ENCODE measurements at places on chromosomes 3 and 15.
A peak's percentile ranks its signal among the peaks of the same experiment; 100 is the strongest.

GRCh38 chr15:91967935-91968606 is 114.6 kb downstream of the SLCO3A1 start:
- no peak for DNase-seq

- no peak for DNase-seq
These were observed 62.4 kb upstream of the SLC6A1 start for GRCh38 chr3:10929978-10930665.

- DNase-seq, result no peak
These were observed 9.1 kb downstream of the POMGNT2 start for GRCh38 chr3:43096761-43097160.

DNA sequence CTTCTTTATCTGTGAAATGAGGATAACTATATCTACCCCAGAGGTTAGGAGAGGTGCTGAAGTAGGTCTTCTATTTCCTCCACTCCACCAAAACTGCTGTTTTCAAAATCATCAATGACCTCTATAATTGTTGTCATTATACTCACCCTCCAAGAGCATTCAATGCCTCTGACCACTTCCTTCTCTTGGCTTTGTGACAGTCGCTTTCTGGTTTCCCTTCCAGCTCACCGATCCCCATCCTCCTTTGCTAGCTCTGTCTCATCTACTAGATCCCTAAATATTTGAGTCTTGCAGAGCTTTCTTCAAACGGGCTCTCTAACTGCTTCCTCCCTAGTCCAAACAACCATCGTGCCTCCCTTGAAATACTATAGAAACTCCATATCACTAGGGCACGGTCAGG is 153.5 kb downstream of the RPLP1 start:
- no peak for DNase-seq

DNA sequence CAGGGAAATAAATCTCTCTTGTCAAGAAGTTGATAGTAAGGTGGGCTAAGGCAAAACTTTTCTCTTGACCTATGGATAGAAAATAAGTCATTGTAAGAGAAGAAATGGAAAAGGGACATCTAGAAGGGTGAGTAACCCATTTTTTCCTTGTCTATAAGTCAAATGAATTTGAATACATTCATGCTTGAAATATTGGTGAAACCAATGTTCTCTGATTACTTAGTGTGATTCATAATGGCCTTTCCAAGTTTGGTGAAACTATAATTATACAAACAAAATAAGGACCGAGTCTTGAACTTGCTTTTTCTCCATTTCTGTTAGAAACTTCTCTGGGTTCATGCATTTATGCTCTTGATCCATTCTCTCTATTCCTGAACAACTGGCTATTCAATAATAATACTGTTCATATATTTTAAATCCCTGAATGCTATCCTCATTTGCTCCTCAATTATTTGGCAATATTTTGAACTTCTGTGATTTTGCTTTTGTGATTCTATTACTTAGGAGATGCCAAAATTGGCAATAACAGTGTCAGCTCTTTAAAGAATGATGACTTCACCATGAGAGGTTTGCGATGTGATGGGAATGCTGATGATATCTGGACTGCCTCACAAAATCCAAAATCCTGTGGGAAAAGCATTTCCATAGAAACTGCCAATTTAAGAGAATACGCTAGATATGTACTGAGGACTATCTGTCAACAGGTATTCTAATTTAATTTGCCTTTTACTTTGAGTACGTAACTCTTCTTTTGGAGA is 12.3 kb downstream of the P2RY12 start:
- no peak for DNase-seq

- DNase-seq, result no peak
These were observed 404.6 kb upstream of the C2CD4B start for GRCh38 chr15:62569460-62570404.

DNA sequence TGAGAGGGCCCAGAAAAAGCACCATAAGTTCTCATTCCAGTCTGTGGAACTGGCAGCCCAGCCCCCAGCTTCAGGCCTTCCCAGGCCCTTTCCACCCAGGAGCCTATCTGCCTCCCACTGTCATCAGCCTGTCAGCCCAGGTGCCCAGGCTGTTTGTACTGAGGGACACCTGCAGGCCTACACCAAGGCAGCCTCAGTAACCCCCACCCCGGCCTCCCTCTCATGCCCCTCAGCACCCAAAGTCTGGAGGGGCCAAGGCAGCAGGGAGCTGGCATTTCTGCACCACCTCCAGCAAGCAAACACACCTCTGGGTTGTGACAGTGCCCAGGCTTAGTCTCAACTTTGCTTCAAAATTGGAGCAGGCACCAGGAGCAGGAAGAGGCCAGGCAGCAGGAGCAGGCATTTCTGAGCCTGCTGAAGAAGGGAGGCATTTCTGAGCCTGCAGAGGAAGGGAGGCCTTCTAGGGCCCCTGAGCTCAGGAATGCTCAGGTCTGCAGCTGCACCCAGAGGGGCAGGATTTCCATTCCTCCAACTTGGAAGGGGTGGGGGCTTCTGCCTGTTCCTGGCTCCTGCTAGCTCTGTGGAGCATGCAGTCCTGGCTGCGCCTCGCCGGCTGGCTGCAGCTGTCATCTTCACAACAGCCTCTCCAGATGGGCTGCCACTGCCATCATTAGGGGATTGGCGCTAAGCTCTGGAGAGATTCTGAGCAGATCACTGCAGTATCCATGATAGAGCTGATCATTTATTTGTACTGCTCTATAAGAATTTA is 396.1 kb downstream of the UNC13C start:
- no peak for DNase-seq

- DNase-seq, result no peak
These were observed 291.9 kb upstream of the NR2F2 start for GRCh38 chr15:96038650-96039049.

- no peak for DNase-seq
These were observed 184.0 kb downstream of the MAGI1 start for GRCh38 chr3:65854606-65855304.

DNA sequence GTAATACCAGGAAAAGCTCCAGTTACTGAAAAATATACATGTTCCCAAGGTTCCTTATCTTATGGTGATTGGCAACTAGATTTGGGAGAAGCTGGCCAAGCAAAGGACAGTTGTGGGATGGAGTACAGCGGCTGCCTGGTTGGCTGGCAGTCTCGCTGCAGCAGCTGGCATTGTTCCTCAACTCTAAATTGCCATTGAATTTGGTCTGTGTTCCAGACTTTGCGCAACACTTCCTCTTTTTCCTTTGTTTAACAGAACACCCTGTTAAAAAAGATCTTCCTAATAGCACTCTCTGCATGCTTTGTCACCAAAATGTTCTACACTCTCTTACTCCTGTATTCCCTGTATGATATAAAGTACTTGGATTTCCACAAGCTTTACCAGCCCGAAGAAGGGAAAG is 420.6 kb upstream of the RBMS3 start:
- no peak for DNase-seq

DNA sequence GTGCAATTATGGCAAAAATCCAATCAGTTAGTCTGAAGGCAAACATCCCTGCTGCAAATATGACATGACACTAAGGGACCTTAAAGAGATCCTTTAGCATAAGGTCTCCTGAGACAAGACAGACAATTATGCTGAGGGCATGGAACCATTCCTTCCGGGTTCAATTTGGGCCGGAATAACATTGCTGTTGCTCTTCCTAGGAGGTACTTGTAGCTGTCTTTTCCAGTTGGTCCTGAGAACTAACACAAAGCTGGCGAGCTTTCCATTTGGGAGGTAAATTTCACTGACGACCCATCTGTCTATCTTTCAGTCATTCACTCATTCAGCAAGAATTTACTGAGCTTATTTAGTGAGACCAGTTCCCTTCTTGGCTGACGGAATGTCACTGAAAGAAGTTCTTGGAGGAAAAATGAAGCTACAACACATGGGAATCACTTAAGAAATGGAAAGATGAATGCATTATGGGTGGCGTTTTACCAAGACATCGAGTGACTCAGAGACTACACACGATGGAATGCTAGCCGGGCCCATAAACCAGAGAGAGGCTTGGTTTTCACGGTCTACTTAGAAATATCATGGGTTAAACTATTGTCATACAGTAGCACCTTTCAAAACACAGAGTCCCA is 215.5 kb downstream of the PDZRN3 start:
- no peak for DNase-seq

DNA sequence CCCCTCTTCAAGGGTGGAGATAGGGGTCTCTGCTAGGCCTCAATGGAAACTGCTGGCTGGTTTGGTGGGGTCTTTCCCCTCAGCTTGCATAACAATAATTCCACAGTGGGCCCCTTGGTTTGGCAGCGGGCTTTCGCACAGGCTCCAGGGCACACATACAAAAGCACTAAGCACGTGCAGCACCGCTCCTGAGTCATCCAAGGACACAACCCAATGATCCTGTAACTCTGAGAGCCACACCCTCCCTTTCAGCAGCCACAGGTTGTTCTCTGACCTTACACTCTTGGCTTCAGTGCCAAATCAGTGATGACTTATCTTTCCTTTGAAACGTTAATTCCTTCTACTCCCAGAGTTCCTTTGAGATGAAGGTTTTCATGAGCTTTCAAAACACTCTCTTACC is 41.7 kb downstream of the DAPK2 start:
- no peak for DNase-seq

GRCh38 chr3:48157950-48158376 is 30.3 kb downstream of the CDC25A start:
- DNase-seq, result no peak

DNA sequence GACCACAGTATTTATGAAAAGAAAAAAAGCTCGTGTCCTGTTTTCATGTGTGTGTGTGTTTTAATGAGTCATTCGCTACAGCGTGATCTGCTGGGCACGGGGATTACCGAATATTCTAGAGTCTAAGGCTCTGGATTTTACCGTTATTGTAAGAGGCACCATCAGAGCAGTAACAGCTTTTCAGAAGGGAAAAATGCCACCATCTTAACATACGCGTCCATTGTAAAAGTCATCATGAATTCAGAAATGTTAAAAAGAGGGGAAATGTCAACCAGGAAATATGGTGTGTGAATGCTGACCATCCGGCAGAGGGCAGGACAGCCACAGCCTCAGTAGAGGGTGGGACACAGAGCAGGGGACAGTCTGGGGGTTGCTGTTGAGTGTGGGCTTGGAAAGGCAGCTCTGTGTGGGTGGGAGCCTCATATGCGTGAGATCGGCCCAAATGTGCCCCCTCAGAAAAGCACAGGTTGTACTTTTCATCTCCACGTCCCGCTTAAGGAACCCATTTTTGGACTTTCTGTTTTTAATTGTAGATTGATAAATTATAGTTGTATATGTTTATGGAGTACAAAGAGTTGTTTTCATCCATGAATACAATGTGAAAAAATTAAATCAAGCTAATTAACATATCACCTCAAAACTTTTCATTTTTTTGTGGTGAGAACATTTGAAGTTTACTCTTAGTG is 69.6 kb downstream of the ASB7 start:
- no peak for DNase-seq

DNA sequence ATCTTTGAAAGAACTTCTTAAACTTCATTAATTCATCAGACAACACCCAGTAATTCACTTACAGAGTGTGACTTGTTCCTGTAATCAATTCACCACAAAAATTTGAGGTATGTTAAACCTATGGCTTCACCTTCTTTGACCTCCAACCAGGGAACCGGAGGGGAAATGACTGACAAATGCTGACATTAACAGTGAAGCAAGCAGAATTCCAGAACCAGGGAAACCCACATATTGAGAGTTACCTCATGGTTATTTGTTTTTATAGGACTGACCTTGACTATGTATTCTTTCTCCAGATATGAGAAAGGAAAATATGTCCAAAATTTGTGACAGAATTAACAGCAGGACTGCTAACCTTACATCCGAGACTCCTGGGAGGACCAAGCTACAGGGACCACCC is 2.7 kb downstream of the P3H2 start:
- no peak for DNase-seq

DNA sequence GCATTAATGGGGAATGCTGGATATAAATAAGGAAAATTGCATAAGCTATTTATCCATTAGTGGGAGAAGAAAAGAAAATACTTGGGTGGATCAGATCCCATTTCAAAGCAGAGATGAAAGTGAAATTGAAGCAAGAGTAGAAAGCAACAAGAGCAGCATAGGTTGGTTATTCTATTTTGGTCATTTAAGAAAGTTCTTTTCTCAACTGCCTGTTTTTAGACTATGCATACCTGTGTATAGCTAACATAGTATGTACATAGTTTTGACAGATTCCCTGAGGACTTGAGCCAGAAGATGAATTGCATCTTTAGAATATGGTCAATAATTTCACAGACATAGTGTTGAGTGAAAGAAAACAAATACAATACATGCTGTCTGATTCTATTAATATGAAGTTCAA is 29.0 kb upstream of the DENND4A start:
- no peak for DNase-seq

DNA sequence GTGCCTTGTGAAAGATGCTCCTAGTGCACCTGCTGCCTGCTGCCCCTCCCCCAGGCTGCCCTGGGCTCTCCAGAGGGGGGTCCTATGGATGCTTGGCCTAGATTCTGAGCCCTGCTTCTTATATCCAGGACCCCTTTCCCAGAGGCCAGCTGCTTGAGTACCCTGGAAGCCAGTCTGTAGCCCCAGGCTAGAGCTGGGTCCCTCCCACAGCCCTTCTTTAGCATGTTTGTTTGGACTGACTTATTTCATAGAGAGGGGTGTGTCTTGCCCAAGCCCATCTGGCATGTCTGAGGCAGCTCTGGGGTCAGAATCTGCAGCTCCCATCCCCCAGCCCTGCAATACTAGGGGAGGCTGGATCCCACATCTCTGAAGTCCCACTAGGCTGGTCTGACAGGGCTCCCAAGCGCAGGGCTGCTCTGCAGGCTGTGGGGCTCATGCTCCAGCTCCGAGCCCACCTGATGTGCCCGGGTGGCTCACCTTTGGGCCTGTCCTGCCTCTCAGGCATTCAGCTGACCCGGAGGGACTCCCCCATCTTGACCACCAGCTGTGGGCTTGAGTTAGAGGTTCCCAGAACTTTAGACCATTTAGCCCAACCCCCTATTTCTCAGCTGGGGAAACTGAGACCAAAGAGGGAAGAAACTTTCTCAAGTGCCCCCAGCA is 3.1 kb downstream of the CHRNB4 start:
- no peak for DNase-seq

DNA sequence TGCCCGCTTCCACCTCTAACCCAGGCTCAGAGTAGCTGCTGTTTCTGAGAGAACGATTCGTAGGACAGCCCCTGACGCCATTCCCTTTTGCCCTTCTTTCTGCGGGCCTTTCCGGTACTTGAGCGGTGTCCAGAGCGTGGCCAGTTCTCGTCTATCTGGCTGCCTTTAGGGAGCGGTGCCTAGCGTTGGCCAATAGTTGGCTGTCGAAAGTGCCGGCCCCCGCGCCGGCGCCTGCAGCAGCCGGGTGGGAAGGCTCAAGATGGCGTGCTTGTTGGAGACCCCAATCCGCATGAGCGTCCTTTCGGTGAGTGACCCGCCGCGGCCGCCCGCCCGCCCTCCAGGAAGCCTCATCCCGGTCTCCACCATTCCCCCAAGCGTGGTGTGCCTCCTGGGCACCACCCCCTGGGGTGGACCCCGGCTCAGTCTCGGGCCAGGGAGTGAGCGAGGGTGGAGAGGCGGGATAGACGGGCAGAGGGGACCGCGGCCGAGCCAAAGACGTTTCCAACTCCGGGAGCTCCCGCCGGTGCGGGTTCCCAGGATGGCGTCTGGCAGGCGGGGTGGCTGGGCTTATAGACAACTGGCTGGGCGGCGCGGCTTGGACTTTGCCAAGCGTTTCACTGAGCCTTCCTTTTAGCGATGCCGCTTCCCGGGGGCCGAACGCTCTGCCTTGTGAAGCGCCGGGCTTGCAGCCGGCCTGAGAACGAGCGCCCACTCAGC is at the start of gene ARMC8:
Gene ARMC8 (plus strand): TSS at position 6 of the 717 bp plus-strand sequence. CDS start 254 bp downstream, at position 260.
- peak; percentile 88 for DNase-seq

- no peak for DNase-seq
These were observed 236.0 kb upstream of the GOLIM4 start for GRCh38 chr3:168331756-168332155.

- DNase-seq, result no peak
These were observed 124.8 kb downstream of the RPLP1 start for GRCh38 chr15:69577397-69577796.

- DNase-seq, result no peak
These were observed 14.6 kb downstream of the GABPB1 start for GRCh38 chr15:50340416-50340815.
